Activated CD8-positive, alpha-beta memory T cell treated with anti-CD3 and anti-CD28 coated beads for 48 hours (primary cell): ENCODE measurements at places on chromosomes 5 and 9.
A peak's percentile ranks its signal among the peaks of the same experiment; 100 is the strongest.

GRCh38 chr9:7117676-7118561 lies 360.1 kb downstream of the KDM4C start:
- no peak for DNase-seq

DNA sequence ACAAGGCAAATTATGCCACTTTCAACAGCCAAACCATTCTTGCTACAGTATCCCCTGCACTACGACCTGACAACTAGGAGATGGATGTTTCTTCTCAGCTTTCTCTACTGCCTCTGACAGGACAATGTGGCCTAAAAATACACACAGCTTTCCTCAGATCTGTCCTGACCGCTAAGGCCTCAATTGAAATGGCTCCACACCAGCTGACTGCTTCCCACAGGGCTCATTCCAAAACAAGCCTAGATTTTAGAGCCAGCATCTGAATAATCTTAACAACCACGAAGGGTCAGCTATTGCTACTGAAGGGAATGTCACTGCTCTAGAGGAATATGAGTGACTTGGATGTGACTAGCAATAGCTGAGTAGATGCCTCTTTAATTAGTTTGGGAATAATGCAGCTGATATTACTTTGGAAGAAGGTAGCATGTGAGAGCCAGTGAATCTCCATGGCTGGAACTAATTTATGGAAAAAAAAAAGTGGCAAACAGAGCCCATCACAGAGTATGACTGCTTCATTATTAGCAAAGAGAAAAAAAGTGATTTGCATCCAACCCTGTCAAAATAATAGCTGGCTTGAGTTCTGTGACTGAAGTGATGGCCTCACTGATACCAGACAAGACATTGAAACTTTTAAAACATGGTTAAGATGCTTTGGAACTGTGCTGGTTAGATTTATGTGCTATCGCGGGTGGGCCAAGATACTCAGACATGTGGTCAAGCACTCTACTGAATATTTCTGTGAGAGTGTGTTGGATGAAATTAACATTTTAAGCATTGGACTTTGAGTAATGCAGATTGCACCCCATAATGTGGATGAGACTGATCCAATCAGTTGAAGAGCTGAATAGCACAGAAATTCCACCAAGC lies 450.2 kb downstream of the NR2F1-AS1 start:
- DNase-seq: no peak

DNA sequence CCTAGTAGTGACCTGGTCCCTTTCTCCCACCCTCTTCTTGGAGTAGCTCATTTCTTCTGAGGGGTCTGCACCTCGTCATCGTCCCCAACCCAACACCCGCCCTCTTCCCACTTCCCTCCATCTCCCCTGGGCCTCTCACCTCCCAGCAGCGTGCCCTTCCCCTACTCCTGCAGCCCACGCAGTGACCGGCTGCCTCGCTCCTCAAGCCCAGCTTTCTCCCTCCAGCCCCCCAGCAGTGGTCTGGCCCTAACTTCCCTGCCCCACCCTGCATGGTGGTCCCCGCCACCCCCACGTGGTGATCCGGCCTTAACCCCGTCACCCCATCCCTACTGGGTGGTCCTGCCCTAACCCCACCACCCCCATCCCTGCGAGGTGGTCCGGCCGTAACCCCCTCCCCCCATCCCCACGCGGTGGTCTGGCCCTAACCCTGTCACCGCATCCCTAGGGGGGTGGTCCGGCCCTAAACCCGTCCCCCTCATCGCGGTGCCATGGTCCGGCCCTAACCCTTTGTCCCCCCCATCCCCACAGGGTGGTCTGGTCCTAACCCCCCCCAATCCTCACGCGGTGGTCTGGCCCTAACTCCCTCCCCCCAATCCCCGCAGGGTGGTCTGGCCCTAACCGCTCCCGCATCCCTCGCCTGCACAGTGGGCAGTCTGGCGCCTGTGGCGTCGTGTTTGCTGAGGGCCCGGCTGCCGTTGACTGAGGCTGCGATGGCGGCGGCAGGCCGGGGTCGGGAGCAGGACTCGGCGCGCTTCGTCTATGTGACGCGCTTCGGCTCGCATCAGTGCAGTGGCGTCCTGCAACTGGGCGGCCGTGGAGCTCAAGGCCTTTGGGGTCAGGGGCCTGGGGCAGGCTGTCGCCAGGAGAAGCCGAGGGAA lies at the start of gene C5orf47:
C5orf47 (plus strand) TSS at position 617 of the 878 bp plus-strand sequence; CDS start at position 711, 94 bp downstream.
- no peak for DNase-seq

DNA sequence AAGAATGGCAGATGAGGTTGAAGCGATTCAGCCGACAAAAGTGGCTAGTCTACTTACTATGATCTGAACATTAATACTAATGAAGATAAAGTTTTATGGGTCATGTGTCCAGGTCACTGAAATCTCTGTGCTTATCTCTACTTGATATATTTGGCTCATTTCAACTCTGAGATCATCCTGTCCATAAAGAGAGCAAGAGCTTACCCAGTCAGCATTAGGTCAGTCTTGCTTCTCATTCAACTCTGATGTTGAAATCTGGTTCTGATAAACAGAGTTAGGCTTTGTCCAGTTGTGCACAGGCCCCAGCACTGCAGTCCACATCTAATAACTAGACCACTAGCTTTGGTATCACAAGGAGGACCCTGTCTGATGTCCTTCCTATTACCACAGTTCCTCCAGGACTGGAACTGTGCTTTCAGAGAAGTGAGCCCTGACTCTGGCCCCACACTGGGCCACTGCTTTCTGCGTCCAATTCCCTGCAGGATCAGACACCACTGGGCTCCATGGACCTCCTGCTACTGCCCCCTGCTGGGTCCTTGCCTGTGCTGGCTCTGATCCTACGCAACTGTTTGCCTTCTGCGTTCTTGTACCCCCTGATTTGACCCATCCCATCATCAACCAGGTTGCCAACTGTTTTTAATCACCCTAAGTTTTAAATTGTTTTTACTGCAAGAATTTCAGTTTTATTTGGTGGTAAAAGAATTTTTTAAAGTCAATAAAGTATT lies 23.7 kb upstream of the FAM120A start:
- DNase-seq: no peak

DNA sequence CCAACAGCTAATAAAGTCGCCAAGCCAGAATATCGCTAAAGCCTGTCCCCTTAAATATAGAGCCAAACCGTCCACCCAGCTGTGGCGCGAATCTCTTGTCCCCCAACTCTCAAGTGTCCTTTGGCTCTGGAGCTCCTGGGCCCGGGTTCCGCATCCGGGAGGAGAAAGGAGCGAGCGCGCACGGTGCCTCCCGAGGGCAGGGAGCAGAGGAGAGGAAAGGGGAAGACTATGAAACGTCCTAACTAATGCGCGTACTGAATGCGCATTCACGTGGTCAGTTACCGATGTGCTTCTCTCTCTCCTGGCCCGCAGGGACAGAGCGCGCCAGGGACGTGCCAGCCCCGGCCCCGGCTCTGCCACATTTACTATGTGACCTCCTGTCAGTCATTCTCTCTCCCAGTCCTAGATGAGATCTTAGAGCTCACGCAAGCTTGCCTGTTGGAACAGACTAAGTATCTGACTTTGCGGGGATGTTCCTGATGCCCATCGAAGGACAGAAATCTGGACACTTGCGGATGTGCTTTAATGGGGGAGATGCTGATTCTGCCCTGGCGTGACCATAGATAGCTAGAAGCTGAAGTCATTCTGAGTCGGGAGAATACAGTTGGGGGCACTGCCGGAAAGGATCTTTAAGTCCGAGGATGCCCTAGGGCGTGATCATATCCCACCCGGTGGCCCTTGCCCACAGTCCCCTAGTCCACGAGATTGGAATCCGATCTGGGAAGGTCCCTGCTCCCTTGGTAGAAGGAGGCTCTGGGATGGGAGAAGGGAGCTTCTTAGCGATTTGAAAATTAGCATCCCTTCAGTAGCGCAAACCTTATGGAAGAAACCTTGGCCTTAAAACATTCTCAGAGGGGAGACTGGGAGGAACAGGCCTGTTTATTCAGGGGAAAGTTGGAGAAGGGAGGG lies 5.7 kb upstream of the EBF1 start:
- DNase-seq: no peak

DNA sequence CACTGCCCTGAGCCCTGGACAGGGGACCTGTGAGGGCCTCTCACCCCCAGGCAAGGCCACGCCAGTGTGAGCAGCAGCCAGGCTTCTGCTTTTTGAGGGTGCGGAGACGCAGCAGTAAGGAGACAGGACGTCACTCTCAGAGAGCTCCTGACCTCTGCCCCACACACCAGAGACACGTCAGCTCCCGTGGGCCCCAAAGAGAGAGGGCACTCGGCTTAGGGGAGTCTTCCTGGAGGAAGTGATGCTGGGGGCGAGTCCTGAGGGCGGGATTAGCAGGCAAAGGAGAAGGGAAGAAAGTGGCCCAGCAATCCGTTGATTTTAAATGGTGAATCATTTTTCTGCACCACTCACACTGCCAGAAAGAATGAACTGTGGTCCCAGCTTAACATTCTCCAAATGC lies 24.0 kb upstream of the SLC9A3 start:
- no peak for DNase-seq

- DNase-seq: no peak
Measured at GRCh38 chr9:13386316-13386715, 106.8 kb upstream of the MPDZ start.

DNA sequence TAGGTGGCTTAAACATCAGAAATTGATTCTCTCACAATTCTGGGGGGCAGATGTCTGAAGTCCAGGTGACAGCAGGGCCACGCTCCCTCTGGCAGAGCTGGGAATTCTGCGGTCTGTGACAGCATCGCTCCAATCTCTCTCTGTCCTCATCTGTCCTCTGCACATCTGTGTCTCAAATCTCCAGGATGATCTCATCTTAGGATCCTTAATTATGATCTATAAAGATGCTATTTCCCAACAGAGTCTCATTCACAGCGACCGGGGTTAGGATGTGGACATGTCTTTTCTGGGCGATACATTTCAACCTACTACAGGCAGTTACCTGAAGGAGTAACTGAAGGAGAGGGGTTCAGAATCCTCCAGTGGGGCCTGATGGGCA lies 31.4 kb downstream of the ANKRD33B start:
- no peak for DNase-seq

GRCh38 chr5:151123897-151124751 lies 33.5 kb downstream of the ANXA6 start:
- peak; percentile 43 for DNase-seq
